ENCODE measurements at places on chromosomes 7 and 10.

DNA sequence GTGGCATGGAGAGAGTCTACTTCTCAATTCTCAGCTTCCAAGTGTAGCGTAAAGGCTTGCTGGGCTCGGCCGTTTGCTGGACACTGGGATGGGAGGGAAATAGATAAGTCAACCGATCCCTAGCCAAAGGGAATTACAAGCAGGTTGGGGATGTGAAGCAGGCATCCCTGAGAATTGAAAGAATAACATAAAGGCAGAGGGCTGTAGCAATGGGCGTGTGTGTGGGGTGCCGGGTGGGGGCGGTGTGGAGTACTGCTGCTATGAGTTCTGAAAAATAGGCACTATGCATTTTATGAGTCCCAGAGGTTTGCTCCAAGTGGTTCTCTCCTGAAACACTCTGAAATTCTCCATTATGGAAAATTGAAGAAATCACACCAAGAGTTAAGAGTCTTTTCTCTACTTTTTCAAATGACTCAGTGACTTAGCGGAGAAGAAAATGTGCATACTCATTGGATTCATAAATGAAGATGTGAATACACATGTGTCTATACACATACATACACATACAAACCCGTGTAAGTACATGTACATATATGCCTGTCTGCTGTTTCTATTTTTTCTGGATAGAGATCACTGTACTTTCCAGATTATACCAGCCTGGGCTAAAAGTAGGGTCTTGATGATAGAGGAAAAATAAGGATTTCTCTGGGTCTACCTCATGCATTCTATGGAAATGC lies 65.4 kb downstream of the ADRA2A start:
- DNase-seq, result no peak

- DNase-seq, result no peak
Measured at GRCh38 chr10:30662814-30663213, 33.3 kb upstream of the LYZL2 start.

DNA sequence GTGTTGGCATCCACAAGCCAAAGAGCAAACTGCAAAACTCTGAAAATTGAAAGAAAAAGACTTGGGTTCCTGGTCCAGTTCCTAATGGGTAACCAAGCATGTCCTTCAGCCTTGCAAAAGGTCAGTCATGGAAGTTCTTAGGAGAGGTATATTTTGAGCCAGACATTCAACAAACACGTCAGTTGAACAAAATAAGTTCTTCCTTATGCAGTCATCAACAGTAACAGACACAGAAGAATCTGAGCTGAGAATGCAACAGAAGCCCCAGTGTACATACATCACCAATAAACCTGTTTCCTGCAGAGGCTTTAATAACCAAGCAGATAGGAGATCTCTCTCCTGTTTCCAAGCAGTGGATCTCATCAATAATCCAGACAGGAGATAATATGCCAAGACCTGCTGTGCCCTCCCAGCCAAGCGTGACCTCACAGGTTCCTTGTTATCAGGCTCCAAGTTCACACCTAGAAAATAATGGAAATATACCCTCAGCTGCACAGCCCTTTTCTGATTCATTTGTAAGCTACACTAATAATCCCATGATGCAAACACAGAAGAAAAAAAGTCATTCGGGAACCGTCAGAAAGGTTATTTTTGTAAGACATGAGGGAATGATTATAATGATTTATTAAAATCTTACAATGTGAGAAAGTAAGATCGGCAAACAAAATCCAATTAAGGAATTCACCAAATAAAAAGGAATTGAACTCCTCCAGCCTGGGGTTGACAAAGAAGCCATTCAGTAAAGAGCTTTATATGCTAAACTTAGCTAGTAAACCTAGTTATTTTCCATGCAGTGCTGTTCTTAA lies 90.7 kb downstream of the DGKI start:
- DNase-seq, result no peak

GRCh38 chr10:43681220-43681619 lies 32.5 kb upstream of the ZNF32 start:
- DNase-seq, result no peak

DNA sequence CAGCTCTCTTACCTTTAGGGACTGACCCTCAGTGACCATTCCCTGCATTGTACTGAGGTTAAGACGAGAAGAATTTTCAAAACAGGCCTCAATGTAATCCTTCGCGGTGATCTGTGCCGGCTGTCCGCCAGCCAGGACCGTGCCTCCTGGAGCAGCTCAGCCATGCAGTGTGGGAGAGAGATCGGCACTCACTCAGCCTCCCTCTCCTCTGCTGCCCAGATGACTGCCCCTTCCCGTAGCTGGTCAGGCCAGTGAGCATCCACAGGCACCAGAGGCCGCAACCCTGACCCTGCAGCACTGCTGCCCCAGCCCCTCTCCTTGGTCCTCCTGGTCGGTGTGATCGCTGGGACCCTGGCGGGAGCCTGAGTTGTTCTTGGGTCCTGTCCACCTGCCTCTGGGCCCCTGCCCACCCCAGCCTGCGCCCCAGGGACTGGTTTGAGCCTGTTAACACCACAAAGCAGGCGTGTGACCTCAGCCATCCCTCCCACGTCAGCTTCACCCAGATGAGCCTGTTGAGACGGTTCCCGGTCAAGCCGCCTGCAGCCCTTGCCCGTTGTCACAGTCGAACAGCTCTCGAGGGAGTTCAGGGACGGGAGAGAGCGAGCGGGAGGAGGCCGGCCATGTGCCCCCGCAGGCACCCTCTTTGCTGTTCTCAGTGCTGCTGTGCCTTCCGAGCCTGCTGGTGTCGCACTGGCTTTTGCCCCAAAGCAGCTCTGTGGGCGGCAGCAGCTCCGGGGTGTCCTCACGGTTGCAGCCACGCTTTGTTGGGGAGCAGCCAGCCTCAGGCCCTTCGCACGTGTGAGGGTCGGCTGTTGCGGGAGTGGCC lies 37.2 kb downstream of the NKX6-2 start:
- DNase-seq, result no peak

GRCh38 chr7:73719806-73720169 lies 319 bp upstream of the STX1A start:
- no peak for DNase-seq

GRCh38 chr10:70666960-70667798 lies 5.1 kb upstream of the ADAMTS14 start:
- DNase-seq, result no peak

GRCh38 chr7:35988105-35988504 lies 164.9 kb upstream of the EEPD1 start:
- DNase-seq, result no peak

DNA sequence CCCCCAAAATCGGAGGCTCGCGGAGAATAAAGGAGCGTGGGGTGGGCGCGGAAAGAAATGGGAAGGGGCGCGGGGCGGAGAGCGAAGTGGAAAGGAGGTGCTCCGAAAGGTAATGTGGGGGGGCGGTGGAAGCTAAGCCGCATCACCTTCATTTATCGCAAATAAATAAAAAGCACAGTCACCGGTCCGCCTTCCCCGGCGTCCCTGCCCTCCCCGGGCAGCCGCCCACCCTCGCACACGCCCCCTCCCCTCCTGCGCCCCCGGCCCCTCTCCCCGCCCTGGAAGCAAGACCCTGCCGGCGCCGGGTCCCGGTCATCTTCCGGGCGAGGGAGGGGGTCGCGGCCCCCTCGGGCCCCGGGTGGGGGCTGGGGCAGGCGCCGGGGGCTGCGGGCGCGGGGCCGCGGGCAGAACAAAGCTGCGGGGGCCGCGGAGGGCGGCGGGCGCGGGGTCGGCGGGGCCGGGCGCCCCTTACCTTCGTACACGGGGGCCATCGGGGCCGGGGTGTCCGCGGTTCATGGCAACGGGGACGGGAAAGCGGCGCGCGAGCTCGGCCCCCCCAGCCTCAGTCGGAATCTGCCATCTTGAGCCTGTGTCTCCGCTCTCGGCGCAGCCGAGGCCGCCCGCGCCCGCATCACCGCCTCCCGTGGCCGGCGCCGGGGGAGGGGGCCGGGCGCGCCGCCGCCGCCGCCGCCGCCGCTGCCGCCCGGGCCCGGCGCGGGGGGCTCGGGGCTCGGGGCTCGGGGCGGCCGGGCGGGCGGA lies 486 bp downstream of the HIPK2 start:
- no peak for DNase-seq

DNA sequence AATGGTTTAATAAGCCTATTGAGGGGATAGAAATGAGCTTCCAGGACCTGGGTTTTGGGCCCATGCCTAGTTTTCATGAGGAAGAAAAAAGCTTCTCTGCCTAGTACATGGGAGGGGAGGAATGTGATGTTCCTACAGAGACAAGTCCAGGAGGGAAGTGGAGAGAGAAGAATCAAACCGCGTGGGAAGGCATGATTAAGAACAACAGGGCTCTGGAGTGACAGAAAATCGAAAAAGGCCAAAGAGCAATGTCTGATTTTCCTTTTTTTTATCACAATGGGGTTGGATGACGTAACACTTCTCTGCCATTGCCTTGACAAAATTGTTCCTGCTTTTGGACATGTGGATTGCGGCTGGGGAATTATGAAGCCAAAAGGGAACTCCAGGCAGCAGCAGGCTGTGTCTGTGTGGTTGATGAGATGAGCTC lies 258.6 kb downstream of the CXCL12 start:
- DNase-seq, result no peak

- DNase-seq, result no peak
Measured at GRCh38 chr10:95264227-95265051, 26.4 kb downstream of the PDLIM1 start.

DNA sequence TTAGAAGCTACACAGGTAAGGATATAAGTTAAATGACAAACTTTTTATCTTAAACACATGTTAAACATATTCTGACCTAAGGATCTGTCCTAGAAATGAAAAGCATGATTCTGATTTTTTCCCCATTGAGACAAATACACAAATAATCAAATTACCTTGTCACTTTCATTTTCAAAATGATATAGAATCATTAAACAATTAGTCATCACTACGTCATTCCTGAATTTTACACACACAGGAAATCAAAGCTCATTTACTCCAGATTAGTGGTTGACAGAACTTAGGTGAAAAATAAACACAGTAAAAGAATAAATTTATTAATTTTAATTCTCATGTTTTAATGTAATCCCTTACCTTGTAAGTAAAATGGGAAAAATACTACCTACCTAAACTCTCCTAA lies 89.0 kb downstream of the AASS start:
- no peak for DNase-seq

DNA sequence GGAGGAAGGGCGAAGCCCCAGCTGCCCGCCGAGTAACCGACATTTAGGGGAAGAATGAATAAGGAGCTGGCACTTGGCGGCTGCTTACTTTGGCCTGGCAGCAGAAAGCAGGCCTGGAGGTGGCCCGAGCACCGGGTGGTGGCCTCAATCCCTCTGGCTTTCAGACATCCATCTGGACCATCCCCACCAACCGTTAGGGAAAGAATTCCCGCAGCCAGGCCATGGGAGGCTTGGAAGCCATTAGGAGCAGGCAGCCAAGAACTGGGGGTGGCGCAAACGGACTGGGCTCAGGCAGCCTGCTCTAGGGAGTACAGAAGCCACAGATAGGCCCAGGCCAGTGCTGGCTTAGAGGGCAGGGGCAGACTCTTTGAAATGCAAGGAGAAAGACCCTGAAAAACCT lies 132.7 kb downstream of the NEURL1 start:
- DNase-seq, result no peak

DNA sequence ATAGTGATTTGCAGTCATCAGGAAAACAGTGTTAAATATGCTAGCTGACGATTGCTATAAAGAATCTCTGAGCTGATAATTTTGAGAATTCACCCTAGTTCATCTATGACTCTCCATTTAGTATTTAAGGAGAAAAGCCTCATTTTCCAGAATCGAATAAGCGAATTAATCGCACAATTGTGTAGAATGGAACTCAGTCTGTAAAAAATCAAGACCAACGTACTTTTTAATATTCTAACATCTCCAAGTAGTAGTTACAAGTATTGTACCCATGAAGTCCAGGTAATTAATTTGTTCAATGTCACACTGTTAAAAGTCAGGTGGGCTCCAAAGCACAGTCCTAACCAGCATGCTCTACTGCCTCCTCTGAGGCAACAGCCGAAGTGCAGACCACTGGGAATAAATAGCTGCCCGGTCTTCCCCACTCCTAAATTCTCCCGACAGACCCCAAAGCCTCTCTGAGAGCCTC lies 380 bp upstream of the AGBL3 start:
- no peak for DNase-seq

GRCh38 chr10:69800109-69800508 lies 1.6 kb upstream of the COL13A1 start:
- DNase-seq, result no peak

DNA sequence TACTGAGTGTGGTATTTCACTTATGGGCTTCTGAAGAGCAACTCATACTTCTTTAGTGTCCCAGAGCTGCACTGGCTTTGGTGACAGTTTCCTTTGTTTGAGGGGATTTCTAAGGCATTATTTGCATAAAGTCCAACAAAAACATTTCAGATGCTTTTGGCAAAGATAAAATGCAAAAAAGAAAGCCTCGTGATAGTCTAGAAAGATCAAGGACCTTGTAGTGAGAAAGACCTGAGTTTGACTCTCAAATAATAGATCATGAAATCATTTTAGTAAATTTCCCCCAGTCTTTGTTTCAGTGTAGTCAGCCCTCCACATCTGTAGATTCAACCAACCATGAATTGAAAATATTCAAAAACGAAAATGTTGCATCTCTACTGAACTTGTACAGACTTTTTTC lies 107.4 kb downstream of the EEPD1 start:
- no peak for DNase-seq

GRCh38 chr10:127983344-127984100 lies 76.6 kb downstream of the PTPRE start:
- DNase-seq, result no peak

- no peak for DNase-seq
Measured at GRCh38 chr7:22351329-22351692, 5.6 kb downstream of the RAPGEF5 start.

DNA sequence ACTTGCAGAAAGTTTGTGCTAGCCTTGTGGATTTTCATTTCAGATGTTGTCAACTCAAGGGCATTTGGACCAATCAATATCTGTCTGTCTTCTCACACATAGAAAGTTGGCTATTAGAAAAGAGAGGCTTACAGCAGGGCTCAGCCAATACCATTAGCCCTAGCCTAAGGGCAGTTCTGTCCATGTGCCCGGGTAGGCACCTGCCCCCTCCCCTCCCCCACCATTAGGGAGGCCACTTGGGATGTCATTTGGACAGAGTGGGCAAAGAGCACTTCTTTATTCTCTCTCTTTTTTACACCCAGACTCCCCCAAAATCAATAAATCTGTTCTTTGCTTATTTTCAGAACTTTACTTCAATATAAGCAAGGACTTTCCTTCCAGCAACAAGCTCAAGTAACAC lies 188.5 kb upstream of the MKI67 start:
- DNase-seq, result no peak

GRCh38 chr7:97639036-97639435 lies 92.8 kb upstream of the TAC1 start:
- no peak for DNase-seq

GRCh38 chr10:58757352-58758065 lies 244.8 kb downstream of the BICC1 start:
- DNase-seq, result no peak

DNA sequence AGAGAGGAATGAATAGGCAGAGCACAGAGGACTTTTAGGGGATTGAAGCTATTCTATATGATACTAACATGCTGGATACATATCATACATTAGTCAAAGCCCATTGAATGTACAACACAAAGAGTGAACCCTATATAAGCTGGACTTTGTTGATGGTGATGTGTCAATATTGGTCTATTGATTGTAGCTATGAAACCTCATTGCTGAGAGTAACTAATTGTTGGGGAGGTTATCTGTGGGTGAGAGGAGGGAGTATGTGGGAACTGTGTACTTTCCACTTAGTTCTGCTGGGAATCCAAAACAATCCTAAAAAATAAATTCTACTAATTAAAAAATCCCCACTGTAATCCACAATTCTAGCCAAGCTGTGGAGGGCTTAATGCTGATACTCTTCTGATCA lies 22.0 kb upstream of the CYP2C9 start:
- no peak for DNase-seq

- no peak for DNase-seq
Measured at GRCh38 chr7:26865094-26865388, 651 bp upstream of the SKAP2 start.

All from stimulated activated CD4-positive, alpha-beta T cell treated with anti-CD3 and anti-CD28 coated beads, Interleukin-2, amount 100 ng/mL, for 48 hours (primary cell).